ENCODE measurements at places on chromosomes 7 and 10. TPM values are rescaled to one million over a fixed set of nuclear protein-coding genes. Genes with fewer than 3 reads are reported as not detected.

DNA sequence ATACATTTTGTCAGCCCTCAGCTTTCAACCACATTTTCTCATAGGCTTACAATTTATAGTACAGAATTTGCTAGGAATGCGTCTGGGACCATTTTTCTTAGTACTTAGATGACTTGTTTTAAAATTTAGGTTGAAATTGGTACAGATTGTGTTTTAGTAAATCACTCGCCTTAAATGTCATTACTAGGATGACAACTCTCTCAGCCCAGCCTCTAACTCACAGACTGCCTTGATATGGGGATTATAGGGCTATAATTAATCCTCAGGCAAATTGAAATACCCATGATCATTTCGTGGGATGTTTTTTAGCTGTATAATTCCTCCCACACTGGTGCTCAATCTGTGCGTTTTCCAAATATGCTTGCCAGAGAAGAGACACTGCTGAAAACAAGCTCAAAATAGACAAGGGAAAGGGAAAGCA is 299.7 kb upstream of the AKR1E2 start:
- H3K36me3 ChIP-seq = no peaks in the 10 kb centered on the region
- H3K27ac ChIP-seq = no peak overlapping the region
- no peaks in the 10 kb centered on the region for H3K4me1 ChIP-seq
- no peak for DNase-seq

INA gene
- total RNA-seq = 0.52 TPM

- H3K4me1 ChIP-seq = no peaks in the 10 kb centered on the region
- H3K4me3 ChIP-seq = no peak overlapping the region
- no peaks in the 10 kb centered on the region for H3K27me3 ChIP-seq
- H3K36me3 ChIP-seq = no peaks in the 10 kb centered on the region
- no peak for DNase-seq
Measured at GRCh38 chr7:35492451-35493175, 202.3 kb downstream of the HERPUD2 start.

DNA sequence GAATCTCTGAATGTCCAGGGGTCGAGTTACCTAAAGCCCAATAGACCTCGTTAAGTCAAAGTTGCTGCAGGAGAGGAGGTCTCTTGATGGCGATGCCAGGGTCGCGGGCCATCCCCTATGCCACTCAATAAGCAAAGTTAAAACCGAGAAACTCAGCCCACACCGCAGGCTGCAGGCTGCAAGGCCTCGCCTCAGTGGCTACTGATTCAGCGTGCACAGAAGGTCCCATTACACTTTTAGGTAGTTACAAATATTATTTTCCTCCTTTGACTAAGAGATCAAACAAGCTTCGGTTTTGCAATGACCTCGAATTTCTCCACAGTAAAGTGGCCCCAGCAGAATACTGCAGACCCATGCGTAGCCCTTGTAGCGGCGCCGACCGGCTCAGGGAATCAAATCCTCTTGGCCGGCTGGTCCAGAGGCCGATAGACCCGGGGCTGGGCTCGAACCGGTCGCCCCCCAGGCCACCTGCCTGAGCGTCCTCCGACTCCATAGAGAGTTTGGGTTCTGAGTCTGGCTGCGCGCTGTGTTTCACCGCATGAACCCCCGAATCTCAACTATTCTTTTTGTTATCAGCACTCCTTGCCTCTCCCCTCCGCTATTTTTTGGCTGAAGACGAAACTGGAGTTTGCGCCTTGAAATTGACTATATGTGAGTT is 2.3 kb downstream of the C1QL3 start:
- H3K4me1 ChIP-seq = no peaks in the 10 kb centered on the region
- no peak overlapping the region for H3K27ac ChIP-seq
- no peak overlapping the region for H3K4me3 ChIP-seq
- no peak for DNase-seq
- H3K36me3 ChIP-seq = no peaks in the 10 kb centered on the region

GPR26 gene
- total RNA-seq = not detected

GRCh38 chr10:49163741-49164140 is 24.4 kb downstream of the TMEM273 start:
- no peaks in the 10 kb centered on the region for H3K36me3 ChIP-seq
- H3K27me3 ChIP-seq = no peaks in the 10 kb centered on the region
- no peaks in the 10 kb centered on the region for H3K4me1 ChIP-seq
- no peak overlapping the region for H3K27ac ChIP-seq
- no peak overlapping the region for H3K4me3 ChIP-seq

GIMAP4 gene
- total RNA-seq = not detected

MACC1 gene
- total RNA-seq = 96.7 TPM

- no peak overlapping the region for H3K4me3 ChIP-seq
- DNase-seq = no peak
- H3K27ac ChIP-seq = no peak overlapping the region
- no peaks in the 10 kb centered on the region for H3K27me3 ChIP-seq
Measured at GRCh38 chr10:28935061-28935460, 257.7 kb downstream of the BAMBI start.

CRPPA gene
- 7.9 TPM for total RNA-seq

- H3K4me1 ChIP-seq = no peaks in the 10 kb centered on the region
- H3K27me3 ChIP-seq = no peaks in the 10 kb centered on the region
- peak overlapping the region; percentile 53 for H3K4me3 ChIP-seq
- no peak for DNase-seq
- H3K27ac ChIP-seq = peak overlapping the region; percentile 81
- H3K36me3 ChIP-seq = no peaks in the 10 kb centered on the region
Measured at GRCh38 chr7:123533929-123534382, 439 bp downstream of the IQUB start.

DNA sequence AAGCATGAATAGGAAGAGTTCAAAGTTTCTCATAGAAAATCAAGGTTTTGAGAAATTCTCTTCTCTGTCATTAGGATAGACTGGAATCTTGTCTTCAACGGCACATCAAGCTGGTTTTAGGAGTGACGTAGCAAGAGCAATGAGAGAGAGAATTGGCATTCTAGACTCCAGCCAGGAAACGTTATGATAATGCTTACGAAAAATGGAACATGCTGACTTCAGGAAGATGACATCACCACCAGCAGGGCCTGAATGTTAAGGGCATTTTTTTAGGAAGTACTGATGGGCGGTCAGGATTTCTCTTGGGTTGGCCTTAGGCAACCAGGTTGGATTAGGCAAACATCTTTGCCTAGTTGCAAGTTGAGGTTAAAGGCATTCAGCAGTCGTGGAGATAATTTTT is 213.2 kb upstream of the CTBP2 start:
- H3K27me3 ChIP-seq = no peaks in the 10 kb centered on the region
- H3K4me1 ChIP-seq = no peaks in the 10 kb centered on the region
- DNase-seq = no peak
- no peak overlapping the region for H3K27ac ChIP-seq
- H3K36me3 ChIP-seq = no peaks in the 10 kb centered on the region
- no peak overlapping the region for H3K4me3 ChIP-seq

DNA sequence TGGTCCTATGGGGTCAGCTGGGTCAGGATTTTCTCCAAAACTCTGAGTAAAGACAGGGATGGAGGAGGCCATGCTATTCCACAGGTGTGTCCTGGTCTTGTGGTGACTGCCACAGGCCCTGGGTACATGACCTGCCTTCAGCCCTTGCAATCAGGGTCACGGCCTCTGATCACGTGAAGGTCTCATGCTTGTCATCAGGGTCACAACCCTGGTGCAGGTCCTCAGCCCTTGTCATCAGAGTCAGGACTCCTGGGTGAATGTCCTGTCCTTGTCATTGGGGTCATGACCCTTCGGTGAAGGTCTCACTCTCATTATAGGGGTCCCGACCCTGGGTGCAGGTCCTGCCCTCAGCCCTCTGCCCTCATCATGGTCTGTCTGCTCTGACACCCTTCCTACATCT is 21.9 kb upstream of the TBRG4 start:
- no peaks in the 10 kb centered on the region for H3K36me3 ChIP-seq
- H3K27ac ChIP-seq = no peak overlapping the region
- no peaks in the 10 kb centered on the region for H3K4me1 ChIP-seq
- DNase-seq = no peak
- H3K27me3 ChIP-seq = no peaks in the 10 kb centered on the region

- H3K27ac ChIP-seq = no peak overlapping the region
- H3K4me1 ChIP-seq = no peaks in the 10 kb centered on the region
- peak; percentile 66 for DNase-seq
- no peaks in the 10 kb centered on the region for H3K36me3 ChIP-seq
- H3K4me3 ChIP-seq = no peak overlapping the region
Measured at GRCh38 chr10:30581779-30582380, 47.7 kb downstream of the LYZL2 start.

CADPS2 gene
- total RNA-seq = 3.6 TPM

HOXA6 gene
- total RNA-seq = 8.1 TPM

- no peak overlapping the region for H3K4me3 ChIP-seq
- H3K4me1 ChIP-seq = no peaks in the 10 kb centered on the region
- no peak overlapping the region for H3K27ac ChIP-seq
- H3K36me3 ChIP-seq = no peaks in the 10 kb centered on the region
- H3K27me3 ChIP-seq = no peaks in the 10 kb centered on the region
Measured at GRCh38 chr10:111109501-111110242, 32.8 kb downstream of the ADRA2A start.

ZNF282 gene
- total RNA-seq = 35.7 TPM

TUBAL3 gene
- 0.39 TPM for total RNA-seq

GRCh38 chr7:16318463-16318862 is 102.9 kb downstream of the CRPPA start:
- H3K27ac ChIP-seq = no peak overlapping the region
- peaks cover 5% of the 10 kb centered on the region for H3K4me1 ChIP-seq
- no peaks in the 10 kb centered on the region for H3K36me3 ChIP-seq
- DNase-seq = no peak

GRCh38 chr10:112441520-112441919 is 5.2 kb downstream of the ZDHHC6 start:
- H3K27me3 ChIP-seq = no peaks in the 10 kb centered on the region
- peaks cover 7% of the 10 kb centered on the region for H3K4me1 ChIP-seq
- no peaks in the 10 kb centered on the region for H3K36me3 ChIP-seq
- H3K27ac ChIP-seq = no peak overlapping the region

GRCh38 chr10:44890696-44891563 is 20.2 kb upstream of the TMEM72 start:
- H3K27me3 ChIP-seq = no peaks in the 10 kb centered on the region
- H3K27ac ChIP-seq = no peak overlapping the region
- no peaks in the 10 kb centered on the region for H3K4me1 ChIP-seq
- no peak for DNase-seq

GRCh38 chr7:159032322-159032721 is 112.3 kb downstream of the VIPR2 start:
- no peaks in the 10 kb centered on the region for H3K27me3 ChIP-seq
- peaks cover 8% of the 10 kb centered on the region for H3K4me1 ChIP-seq
- H3K27ac ChIP-seq = no peak overlapping the region
- DNase-seq = no peak
- H3K36me3 ChIP-seq = no peaks in the 10 kb centered on the region

TLX1 gene
- 2.3 TPM for total RNA-seq

FIGNL1 gene
- 47.2 TPM for total RNA-seq

RAMP3 gene
- total RNA-seq = not detected

DNA sequence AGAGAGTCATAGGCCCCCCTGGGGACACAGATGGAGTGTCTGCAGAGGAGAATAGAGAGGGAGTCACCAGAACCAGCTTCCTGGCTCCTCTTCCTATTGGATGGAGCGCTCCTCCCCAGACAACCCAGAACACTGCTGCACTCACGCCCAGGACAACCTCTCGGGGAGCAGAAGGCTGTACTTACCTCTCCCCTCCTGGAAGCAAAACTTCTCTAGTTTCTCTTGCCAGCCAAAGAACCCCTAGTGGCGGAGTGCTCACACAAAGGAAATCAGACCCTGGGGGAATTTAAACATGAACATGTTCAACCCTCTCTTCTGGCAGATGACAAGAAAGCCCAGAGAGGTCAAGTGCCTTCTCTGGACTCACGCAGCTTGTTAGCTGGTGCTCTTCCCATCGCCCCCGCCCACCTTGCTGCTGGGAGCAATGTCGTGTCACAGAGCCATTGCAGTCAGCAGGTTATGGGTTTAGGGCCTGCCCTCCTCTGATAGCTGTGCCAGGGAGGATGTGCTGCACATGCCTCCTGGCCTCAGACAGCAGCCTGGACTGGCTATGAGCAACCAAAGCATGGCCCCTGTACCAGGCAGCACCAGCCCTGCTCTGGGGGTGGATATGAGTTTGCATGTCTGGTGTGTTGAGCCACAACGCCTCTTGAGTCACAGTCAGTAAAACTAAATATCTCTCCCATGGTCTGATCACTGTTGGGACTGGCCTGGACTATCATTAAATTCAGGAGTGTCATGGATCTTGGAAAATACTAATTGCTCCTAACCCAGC is 84.4 kb downstream of the SLIT1 start:
- H3K4me1 ChIP-seq = no peaks in the 10 kb centered on the region
- no peak overlapping the region for H3K27ac ChIP-seq
- H3K4me3 ChIP-seq = no peak overlapping the region
- no peaks in the 10 kb centered on the region for H3K36me3 ChIP-seq

DNA sequence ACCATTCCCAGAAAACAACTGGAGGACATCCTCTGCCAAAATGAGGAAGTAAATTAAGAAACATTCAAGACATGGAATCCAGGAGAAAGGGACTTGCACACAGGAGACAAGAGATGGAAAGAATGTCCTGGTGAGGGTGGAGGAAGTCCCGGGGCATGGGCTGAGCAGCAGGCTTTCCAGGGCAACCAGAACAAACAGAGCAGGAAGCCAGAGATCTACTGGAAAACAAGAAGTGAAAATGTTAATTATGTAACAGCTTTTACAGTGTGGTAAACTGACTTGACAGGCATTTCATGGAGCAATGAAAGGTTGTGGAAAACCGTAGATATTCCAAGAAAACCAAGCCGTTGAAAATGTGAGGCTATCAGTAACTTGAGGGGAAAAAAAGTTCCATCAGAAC is 55.2 kb upstream of the ZNF746 start:
- no peaks in the 10 kb centered on the region for H3K27me3 ChIP-seq
- no peaks in the 10 kb centered on the region for H3K4me1 ChIP-seq
- H3K36me3 ChIP-seq = peaks cover 6% of the 10 kb centered on the region
- H3K27ac ChIP-seq = no peak overlapping the region

DNA sequence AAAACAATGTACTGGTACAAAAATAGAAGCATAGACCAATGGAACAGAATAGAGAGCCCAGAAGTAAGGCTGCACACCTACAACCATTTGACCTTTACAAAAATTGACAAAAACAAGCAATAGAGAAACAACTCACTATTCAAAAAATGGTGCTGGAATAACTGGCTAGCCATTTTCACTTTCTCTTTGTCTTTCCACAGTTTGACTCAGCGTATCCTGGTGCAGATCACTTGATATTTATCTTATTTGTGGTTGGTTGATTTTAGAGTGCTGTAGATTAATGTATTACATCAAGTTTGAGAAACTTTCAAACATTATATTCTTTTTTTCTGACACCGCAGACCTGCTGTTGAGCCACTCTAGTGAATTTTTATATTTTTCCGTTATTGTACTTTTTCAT is 381.4 kb downstream of the DGKB start:
- H3K27ac ChIP-seq = no peak overlapping the region
- no peaks in the 10 kb centered on the region for H3K27me3 ChIP-seq
- H3K4me3 ChIP-seq = no peak overlapping the region
- H3K4me1 ChIP-seq = no peaks in the 10 kb centered on the region
- no peak for DNase-seq

TMEM26 gene
- not detected for total RNA-seq

Data from Caco-2 (cell line).